ENCODE measurements at places on chromosomes 1 and 21. TPM values are rescaled to one million over a fixed set of nuclear protein-coding genes. Genes with fewer than 3 reads are reported as not detected.

GRCh38 chr1:151612501-151613281, 841 bp downstream of the SNX27 start:
- H3K36me3 ChIP-seq: no peaks in the 10 kb centered on the region
- no peaks in the 10 kb centered on the region for H3K27me3 ChIP-seq
- peak overlapping the region; percentile 97 for H3K4me3 ChIP-seq
- no peak for DNase-seq
- peaks cover 20% of the 10 kb centered on the region for H3K4me1 ChIP-seq

GRCh38 chr1:238552271-238552670, 661.5 kb upstream of the ZP4 start:
- H3K4me3 ChIP-seq: no peak overlapping the region
- no peaks in the 10 kb centered on the region for H3K36me3 ChIP-seq
- no peak for DNase-seq
- no peaks in the 10 kb centered on the region for H3K4me1 ChIP-seq
- H3K27ac ChIP-seq: no peak overlapping the region

GRCh38 chr1:15764269-15764764, 5.7 kb downstream of the FBLIM1 start:
- H3K27ac ChIP-seq: no peak overlapping the region
- H3K4me3 ChIP-seq: no peak overlapping the region
- H3K36me3 ChIP-seq: peaks cover 16% of the 10 kb centered on the region
- DNase-seq: no peak
- peaks cover 6% of the 10 kb centered on the region for H3K4me1 ChIP-seq

DNA sequence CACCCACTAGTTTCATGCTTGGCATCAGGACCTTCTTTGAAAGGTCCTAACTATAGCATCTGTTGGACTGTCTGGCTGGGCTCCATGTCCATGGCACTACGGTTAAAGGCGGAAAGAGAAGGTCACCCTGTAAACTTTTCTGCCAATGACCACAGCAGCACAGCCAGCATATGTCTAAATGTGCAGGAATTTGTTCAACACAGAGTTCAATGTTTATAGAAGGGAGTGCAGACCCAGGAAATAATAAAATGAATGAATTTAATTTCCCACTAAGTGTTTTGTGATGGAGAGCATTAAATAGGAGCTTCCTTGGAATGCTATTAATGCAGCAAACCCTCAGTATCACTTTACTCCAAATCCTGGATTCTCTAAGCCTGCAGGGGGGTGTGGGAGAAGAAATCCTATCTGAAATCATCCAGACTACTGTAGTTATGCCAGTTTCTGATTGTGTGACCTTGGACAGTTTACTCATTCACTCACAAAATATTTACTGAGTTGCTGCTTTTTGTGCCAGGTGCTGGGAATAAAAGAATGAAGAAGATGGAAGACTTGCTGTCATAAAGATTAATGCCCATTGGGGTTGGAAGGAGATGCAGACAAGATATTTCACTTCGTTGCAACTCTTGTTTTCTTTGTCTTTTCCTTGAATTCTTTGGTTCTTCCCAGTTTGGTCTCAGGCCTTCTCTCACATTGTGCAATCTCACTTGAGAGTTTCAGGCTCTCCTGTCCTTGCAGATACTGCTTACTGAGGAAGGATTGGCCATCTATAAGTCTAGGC, 195.0 kb downstream of the ROR1 start:
- no peak for DNase-seq
- H3K36me3 ChIP-seq: no peaks in the 10 kb centered on the region
- H3K4me3 ChIP-seq: no peak overlapping the region

GRCh38 chr1:112256411-112256810, 139.6 kb upstream of the CTTNBP2NL start:
- H3K4me1 ChIP-seq: no peaks in the 10 kb centered on the region
- H3K27me3 ChIP-seq: no peaks in the 10 kb centered on the region
- H3K36me3 ChIP-seq: no peaks in the 10 kb centered on the region
- no peak overlapping the region for H3K4me3 ChIP-seq
- no peak for DNase-seq

DNA sequence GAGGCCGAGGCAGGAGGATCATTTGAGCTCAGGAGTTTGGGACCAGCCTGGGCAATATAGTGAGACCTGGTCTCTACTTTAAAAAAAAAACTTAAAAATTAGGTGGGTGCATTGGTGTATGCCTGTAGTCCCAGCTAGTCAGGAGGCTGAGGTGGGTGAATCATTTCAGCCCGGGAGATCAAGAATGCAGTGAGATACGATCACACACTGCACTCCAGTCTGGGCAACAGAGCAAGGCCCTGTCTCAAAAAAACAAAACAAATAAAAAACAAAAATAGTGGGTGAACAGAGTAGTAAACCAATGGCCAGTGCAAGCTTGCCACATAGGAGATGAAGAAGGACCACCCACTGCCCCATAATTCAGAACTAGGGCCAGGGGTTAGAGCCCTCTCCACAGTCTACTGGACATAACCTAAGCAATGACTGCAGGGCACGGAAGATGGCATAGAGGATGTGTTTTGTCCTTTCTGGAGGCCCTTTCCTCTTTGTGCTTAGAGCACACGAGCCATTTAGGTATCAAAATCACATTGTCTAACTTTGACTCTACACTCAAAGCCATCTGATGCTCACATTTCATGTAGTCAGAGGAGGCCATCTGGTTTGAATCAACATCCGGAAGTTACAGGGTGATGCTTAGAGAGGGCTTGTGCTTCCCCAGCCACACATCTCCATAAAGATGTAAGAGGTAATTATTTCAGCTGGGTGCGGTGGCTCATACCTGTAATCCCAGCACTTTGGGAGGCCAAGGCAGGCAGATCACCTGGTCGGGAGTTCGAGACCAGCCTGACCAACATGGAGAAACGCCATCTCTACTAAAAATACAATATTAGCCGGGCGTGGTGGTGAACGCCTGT, 12.6 kb downstream of the CD2 start:
- no peak overlapping the region for H3K27ac ChIP-seq
- no peaks in the 10 kb centered on the region for H3K27me3 ChIP-seq
- H3K4me1 ChIP-seq: peaks cover 4% of the 10 kb centered on the region
- no peak overlapping the region for H3K4me3 ChIP-seq
- no peak for DNase-seq

- H3K27ac ChIP-seq: no peak overlapping the region
- no peak for DNase-seq
- H3K27me3 ChIP-seq: no peaks in the 10 kb centered on the region
- H3K4me1 ChIP-seq: no peaks in the 10 kb centered on the region
These were observed 63.2 kb downstream of the GNG4 start for GRCh38 chr1:235586413-235586812.

- peak overlapping the region; percentile 83 for H3K27ac ChIP-seq
- H3K4me3 ChIP-seq: peak overlapping the region; percentile 95
- no peaks in the 10 kb centered on the region for H3K36me3 ChIP-seq
- H3K27me3 ChIP-seq: no peaks in the 10 kb centered on the region
These were observed 627 bp downstream of the ADARB1 start for GRCh38 chr21:45074818-45075595.

DNA sequence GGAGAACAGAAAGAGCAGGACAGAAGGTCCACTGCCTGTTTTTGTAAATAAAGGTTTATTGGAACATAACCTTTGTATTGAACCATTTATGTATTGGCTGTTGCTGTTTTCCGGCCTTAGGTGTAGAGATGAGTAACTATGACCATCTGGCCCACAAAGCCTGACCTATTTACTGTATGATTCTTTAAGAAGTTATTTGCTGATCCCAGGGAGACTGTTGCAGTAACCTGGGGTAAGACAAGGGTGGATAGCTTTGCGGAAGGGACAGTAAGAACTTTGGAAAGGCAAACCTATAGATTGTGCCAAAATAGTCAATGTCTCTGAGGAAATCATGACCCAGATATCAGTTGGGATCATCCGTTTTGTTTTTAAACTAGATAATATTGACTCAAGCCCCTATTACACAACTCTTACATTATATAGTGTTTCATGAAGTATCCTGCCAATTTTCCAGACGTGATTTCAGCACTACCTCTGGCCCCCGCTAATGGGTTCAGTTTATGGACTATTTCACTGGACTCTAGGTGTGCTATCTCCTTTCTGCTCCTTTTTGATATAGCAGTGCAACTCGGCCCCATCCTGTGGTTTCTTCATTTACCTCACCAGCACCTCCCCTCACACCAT, 20.8 kb upstream of the TLCD4 start:
- no peaks in the 10 kb centered on the region for H3K27me3 ChIP-seq
- H3K36me3 ChIP-seq: no peaks in the 10 kb centered on the region
- H3K27ac ChIP-seq: no peak overlapping the region
- H3K4me3 ChIP-seq: no peak overlapping the region
- DNase-seq: no peak

DNA sequence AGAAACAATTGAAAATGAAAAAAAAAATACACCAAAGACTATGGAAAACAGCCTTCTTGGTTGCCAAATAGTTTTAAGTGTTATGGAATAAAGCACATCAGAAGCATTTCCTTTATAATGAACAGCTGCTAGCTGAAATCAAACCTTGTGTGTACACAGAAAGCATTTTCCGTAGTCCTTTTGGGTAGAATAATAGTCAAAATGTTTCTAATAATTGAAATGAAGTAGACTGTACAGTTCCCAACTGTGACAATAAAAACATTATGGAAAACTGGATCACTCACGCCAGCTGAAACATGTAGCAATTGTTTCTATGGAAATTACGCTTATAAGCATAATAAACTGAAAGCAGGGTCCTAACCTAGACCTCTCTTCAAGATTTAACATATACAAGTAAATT, 856.3 kb upstream of the B3GALT2 start:
- no peak overlapping the region for H3K27ac ChIP-seq
- no peaks in the 10 kb centered on the region for H3K4me1 ChIP-seq
- no peak for DNase-seq
- no peaks in the 10 kb centered on the region for H3K27me3 ChIP-seq
- no peak overlapping the region for H3K4me3 ChIP-seq

- no peaks in the 10 kb centered on the region for H3K27me3 ChIP-seq
- DNase-seq: no peak
- no peaks in the 10 kb centered on the region for H3K36me3 ChIP-seq
- no peak overlapping the region for H3K4me3 ChIP-seq
- no peaks in the 10 kb centered on the region for H3K4me1 ChIP-seq
- no peak overlapping the region for H3K27ac ChIP-seq
These were observed 43.5 kb downstream of the RIMS3 start for GRCh38 chr1:40621821-40622450.

DNA sequence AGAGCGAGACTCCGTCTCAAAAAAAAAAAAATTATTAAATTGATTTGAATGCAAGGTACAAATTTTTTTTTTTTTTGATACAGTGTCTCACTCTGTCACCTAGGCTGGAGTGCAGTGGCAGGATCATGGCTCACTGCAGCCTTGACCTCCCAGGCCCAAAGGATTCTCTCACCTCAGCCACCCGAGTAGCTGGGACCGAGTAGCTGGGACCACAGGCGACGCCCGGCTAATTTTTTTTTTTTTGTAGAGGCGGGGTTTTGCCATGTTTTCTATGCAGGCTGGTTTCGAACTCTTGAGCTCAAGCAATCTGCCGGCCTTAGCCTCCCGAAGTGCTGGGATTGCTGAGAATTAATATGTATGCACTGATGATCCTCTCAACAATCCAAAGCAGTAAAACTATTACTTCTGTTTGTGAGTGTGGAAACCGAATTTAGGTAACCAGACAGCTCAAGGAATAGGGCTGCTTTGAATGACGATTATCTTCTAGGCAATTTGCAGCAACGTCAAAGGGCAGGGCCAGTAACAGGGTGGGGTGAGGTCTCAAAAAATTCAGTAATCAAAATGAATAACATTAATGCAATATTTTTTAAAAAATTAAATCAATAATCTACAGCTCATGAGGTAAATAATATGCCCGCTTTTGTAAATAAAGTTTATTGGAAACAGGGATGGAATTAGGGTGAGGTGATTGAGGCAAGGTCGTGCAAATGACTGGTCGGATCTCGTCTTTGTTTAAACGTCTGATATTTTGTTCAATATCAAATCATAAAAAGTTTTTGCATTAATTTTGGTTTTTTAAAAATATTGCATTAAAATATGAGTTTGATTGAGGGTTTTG, 1.2 kb downstream of the CLSPN start:
- peak overlapping the region; percentile 83 for H3K27ac ChIP-seq
- H3K4me1 ChIP-seq: peaks cover 10% of the 10 kb centered on the region
- no peaks in the 10 kb centered on the region for H3K27me3 ChIP-seq
- DNase-seq: no peak
- H3K36me3 ChIP-seq: no peaks in the 10 kb centered on the region

DNA sequence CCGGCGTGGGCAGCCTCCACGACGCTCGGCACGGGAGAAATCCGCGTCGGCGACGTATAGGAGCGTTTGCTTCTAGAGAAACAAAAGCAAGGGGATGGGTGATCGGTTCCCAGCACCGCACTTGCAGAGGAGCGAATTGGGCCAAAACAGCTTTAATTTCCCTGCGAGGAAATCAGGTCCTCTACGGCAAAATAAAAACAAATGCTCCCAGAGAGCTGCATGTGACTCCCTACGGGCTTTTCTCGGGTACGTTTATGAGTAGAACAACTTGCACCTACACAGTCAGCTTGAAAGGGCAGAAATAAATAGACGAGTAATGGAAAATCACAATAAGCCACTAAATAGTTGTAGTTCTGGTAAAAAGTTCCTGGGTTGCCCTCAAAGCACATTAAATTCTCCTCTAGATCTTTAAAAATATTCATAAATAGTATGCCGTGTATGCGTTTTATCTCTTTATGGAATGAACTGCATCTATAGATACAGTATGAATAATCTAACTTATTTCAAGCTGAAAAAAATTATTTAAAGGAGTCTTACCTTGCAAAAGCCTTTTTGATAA, 1.2 kb downstream of the NHLH2 start:
- H3K4me1 ChIP-seq: peaks cover 25% of the 10 kb centered on the region
- no peak overlapping the region for H3K27ac ChIP-seq
- no peak for DNase-seq

DNA sequence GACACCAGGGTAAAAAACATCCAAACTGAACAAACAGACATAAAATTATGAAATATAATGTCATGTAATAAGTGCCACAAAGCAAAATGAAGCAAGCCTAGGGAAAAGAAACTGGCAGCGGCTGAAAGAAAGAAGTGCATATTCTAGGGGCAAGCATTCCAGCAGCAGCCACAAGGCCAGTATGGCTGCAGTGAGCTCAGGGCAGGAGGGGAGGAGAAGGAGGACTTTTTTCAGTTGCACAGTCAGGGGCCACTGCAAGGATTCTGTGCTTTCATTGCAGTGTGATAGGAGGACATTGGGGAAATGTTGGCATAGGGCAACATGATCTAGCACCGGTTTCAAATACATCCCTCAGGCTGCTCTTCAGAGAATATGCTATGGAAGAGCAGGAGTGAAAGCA, 263.8 kb downstream of the NEGR1 start:
- H3K27ac ChIP-seq: no peak overlapping the region
- no peak for DNase-seq
- no peaks in the 10 kb centered on the region for H3K36me3 ChIP-seq
- no peaks in the 10 kb centered on the region for H3K4me1 ChIP-seq
- no peak overlapping the region for H3K4me3 ChIP-seq

DNA sequence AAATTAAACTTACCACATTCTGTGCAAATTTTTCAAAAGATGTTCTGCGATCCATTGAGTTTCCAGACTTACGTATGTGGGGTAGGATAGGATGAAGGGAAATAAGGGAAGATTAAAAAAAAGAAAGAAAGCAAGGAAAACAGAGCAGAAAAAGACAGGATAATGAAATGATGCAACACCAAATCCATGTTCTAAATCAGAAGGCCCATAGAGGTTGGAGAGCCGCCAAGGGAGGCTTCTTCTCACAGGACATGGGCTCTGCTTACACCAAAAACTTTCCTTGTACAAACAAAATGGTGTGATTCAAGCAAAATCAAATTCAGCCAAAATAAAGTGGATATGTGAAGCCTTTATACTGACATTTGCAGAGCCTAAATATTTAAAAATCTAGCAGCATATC, 189.5 kb upstream of the GREM2 start:
- H3K4me1 ChIP-seq: no peaks in the 10 kb centered on the region
- H3K27ac ChIP-seq: no peak overlapping the region
- H3K4me3 ChIP-seq: no peak overlapping the region
- H3K36me3 ChIP-seq: no peaks in the 10 kb centered on the region
- H3K27me3 ChIP-seq: no peaks in the 10 kb centered on the region
- DNase-seq: no peak

Gene FOXD3
- not detected for total RNA-seq

Gene SLAMF7
- 0.67 TPM for total RNA-seq

Gene DMRTA2
- 0.13 TPM for total RNA-seq
